ENCODE measurements at places on chromosomes 2 and 18.
A peak's percentile ranks its signal among the peaks of the same experiment; 100 is the strongest.

GRCh38 chr18:70461323-70462077 is 172.7 kb downstream of the SOCS6 start:
- no peak for DNase-seq

GRCh38 chr2:224302952-224303351 is 99.0 kb downstream of the FAM124B start:
- no peak for DNase-seq

GRCh38 chr2:175398848-175399247 is 217.3 kb upstream of the ATP5MC3 start:
- no peak for DNase-seq

- DNase-seq, result no peak
Measured at GRCh38 chr18:23897291-23897690, 117.3 kb upstream of the TTC39C start.

DNA sequence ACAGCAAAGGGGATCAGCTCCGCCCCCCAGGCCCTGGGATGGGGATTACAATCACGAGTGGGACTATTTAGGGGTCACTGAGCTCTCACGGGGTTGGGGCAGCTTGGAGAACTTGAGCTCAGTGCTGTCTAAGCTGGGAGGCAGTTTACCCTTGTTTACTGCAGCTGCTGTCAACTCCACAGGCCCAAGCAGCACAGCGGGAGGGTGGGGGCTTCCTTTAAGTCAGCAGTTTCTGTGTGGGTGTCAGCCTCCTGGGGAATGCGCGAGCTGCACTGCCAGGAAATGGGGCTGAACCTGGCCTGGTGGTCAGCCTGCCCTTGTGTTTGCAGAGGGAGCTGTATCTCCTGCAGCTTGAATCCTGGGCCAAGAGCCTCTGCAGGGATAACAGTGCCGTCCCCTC is 29.8 kb downstream of the TOGARAM2 start:
- DNase-seq, result peak; percentile 47

- DNase-seq, result no peak
Measured at GRCh38 chr2:143852759-143853158, 667.2 kb downstream of the ZEB2 start.

DNA sequence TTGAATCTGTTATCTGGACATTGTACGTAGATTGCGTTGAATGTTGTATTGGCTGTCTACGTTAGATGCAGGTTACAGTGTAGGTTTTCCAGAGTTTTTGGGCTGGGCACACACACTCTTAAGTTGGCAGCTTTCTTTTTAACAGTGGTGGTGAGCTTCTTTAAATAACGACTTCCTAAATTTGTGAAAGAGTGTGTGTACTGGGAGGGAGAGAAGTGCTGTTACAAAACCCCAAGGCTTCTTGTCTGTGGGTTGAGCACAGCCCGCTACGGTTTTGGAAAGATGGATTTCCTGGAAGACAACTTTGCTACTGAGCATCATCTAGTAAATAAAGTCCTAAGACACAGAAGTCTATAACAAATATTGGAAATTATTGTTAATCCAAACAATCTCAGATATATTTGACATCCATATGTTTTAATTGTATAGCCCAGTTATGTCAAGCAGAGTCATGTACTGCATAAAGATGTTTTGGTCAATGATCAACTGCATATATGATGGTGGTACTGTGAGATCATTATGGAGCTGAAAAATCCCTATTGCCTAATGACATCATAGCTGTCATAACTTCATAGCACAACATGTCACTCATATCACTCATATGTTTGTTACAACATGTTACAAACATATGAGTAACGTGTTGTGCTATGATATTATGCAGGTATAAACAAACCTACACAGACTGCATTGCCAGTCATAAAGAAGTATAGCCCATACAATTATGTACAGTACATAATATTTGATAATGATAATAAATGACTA is 7.9 kb upstream of the THUMPD2 start:
- no peak for DNase-seq

- no peak for DNase-seq
Measured at GRCh38 chr18:30889519-30890301, 152.8 kb downstream of the DSC3 start.

DNA sequence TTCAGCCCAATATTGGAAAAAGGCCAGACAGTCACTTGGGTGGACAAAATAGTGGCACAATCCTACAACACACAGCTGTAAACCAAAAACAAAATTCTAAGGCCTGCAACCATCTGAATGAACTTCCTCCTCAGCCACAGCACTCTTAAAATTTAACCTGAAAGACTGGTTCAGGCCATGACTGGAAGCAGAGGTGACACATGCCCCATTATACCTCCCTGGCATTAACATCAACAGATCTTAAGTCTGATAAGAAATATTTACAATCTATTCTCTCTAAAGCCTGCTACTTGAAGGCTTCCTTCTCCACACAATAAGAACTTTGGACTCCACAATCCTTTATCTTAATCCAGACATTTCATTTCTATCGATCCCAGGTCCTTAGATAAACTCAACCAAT is 192.4 kb upstream of the LRP1B start:
- no peak for DNase-seq

DNA sequence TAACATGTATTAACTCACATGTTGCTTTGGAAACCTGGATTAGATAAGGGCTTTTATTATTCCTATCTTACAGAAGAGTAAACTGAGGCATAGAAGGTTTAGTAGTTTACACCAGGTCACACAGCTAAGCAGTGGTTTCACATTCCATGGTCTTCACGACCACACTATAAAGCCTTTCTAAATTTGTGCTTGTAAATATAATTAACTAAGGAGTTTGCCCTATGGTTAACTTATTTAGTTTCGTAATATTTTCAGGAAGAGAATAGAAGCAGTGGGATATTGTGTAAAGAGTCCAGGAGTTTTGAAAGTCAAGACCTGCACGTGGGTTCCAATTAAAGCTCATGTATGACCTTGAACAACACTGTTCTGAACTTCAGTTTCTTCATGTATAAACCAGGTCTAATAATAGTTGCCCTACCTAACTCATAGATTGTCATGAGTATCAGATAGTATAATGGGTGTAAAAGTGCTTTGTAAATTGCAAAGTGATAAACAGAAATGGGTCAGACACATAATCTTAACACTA is 19.5 kb upstream of the SOS1 start:
- DNase-seq, result no peak

DNA sequence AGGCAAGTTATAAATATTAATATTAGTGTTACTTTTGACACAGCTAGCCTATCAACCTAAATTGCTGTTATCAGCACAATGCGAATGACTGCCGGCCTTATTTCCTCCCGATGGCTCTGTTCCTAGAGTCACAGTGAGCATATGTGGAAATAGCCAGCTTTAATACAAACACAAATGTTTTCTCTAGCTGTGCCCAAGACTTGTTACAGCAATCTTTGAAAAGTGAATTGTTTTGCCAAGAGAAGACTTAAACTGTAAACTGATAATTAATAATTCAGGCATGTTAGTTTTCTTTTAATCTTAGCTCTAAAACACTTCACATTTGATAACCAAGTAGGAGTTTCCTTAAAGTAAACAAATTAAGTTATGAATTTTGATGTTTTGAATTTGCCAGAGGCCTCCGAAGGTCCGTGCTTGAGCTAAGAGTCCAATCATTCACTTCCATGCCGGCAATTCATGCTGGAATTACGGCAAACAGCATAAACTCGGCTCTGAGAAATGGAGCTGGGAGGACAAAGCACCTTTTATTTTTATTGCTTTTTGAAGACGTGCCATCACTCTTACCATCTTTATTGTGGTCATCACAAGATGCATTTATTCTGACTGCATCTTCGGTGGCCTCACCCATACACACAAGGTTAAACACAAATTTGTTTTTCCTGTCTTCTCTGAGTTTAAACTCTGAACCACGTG is 184.5 kb upstream of the CWC22 start:
- DNase-seq, result no peak

DNA sequence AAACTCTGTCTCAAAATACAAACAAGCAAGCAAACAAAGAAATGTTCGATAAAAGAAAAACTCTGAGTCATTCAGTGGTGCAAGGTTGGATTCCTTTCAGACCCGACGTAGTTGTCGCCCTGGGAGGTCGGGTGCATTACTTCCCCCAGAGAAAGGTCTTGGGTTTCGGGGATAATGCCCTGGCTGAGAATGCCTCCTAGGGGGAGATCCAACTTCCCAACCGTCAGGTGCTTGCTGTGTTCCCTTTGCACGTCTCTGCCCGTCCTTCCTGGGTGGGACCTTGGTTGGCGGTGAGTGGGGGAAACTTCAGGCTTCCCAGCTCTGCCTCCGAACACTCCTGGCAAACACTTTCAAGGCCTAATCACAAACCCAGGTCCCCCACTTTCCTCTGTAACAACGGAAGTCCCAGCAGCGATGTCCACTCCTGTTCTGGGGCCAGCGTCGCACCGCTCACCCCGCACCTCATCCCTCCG is 609 bp downstream of the TPGS2 start:
- peak; percentile 26 for DNase-seq

GRCh38 chr2:234969306-234970098 is 17.7 kb downstream of the SH3BP4 start:
- no peak for DNase-seq

DNA sequence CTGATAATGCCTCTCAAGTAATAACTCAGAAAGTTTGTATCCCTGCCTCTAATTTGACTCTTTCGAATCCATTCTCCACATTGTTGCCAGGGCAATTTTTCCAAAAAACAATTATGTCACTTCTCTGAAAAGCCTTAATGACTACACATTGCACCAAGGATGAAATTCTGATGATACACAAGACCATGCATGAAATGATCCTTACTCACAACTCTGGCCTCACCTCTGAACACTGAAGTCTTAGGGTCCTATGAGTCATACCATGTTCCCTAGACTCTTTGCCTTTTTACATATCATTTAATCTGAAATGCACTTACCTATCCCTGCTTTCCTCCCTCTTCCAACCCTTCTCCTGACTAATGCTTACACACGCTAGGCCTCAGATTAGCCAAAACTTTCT is 51.0 kb downstream of the WDPCP start:
- no peak for DNase-seq

GRCh38 chr2:239687441-239687840 is 286.6 kb upstream of the HDAC4 start:
- DNase-seq, result no peak

GRCh38 chr18:9648431-9649163 is 34.2 kb upstream of the PPP4R1 start:
- no peak for DNase-seq

GRCh38 chr2:120766470-120767351 is 31.0 kb downstream of the GLI2 start:
- DNase-seq, result no peak
